ENCODE measurements at places on chromosomes 12 and 14.

- DNase-seq = no peak
These were observed 1145.2 kb downstream of the AACS start for GRCh38 chr12:126210448-126210847.

- DNase-seq = no peak
These were observed 373.5 kb upstream of the CLEC14A start for GRCh38 chr14:38629412-38629811.

GRCh38 chr12:113261847-113262470 is 40.7 kb downstream of the TPCN1 start:
- no peak for DNase-seq

DNA sequence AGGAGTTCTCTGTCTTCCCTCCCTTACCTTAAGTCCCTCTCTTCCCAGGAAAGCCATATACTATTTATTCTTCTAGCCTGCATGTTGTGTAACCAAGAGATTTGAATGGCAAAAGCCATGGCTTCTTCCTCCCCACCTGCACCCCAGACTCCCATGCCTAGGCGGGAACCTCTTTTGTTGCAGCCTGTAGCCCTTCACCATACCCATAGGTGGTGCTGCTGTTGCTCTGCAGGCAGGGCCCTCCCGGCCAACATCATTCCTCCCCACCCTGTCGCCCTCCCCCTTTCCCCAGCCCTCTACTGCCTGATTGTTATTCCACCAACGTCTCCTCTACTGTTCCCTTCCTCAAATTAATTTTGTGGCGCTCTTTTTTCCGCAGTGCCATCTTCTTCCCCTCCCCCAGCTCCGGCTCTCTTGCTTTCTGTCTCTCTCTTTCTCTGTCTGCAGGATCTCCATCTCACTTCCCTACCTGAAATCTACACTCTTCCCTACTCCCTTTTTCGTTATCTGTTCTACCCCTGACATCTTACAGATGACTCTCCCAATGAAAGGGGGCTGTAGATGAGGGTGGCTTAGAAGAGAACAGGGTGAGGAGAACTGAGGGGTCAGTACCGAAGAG is 13.8 kb downstream of the NGDN start:
- DNase-seq = no peak

GRCh38 chr12:20439626-20440025 is 71.3 kb downstream of the PDE3A start:
- DNase-seq = no peak

- no peak for DNase-seq
These were observed 57.3 kb downstream of the TTC7B start for GRCh38 chr14:90758959-90759358.

DNA sequence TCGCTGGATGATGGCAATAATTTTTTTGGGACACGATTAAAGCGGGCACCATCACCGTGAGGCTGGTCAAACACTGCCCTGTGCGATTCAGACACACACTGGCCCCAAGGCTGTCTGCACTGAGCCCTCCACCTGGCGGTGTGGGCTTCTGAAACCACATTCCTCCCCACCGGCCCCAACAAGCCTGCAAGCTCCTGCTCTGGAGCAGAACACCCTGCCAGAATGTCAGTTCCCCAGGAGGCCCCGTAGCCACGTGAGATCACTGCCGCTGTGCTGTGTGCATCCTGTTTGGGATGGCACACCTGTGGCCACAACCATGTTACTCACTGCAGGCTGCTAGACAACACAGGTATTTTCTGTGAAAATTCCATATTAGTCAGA is 7.9 kb downstream of the GSC start:
- no peak for DNase-seq

- DNase-seq = no peak
These were observed 5.3 kb downstream of the EIF2S1 start for GRCh38 chr14:67365476-67365875.

DNA sequence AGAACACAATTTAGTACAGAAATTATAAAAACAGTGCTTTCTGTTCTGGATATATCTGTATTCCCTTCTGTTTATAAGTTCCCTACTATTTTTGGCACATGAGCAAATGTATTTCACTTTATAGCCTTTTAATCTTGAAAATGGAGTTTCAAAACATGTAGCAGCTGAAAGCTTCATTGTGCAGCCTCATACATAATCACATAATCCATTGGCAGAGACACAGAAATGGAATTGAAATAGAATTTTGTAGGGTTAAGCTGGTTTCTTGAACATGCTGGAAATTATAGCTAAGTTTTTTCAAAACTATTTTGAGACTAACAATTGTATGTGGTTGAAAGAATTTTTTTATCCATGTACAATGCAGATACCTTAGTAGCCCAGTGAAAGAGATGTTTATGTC is 614.3 kb upstream of the MDGA2 start:
- DNase-seq = no peak

DNA sequence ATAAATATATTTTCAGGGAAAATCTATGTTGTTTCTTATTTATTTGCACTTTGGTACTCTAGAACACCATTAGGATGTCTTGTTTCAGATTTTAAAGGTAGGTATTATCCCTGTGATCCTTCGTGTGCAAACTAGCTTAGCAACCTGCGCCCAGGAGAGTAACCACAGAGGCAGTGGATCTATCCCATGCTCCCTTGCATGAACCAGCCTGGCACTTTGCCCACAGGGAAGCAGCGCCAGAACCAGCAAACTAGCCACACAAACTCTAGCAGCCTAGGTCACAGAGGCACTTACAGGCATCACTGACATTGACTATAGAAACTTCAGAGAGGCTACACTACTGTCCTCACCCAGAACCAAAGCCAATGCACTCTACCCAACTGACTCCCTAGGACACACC is 76.1 kb downstream of the TSHR start:
- DNase-seq = no peak

- no peak for DNase-seq
These were observed 119.1 kb upstream of the FAR2 start for GRCh38 chr12:29030006-29030405.

DNA sequence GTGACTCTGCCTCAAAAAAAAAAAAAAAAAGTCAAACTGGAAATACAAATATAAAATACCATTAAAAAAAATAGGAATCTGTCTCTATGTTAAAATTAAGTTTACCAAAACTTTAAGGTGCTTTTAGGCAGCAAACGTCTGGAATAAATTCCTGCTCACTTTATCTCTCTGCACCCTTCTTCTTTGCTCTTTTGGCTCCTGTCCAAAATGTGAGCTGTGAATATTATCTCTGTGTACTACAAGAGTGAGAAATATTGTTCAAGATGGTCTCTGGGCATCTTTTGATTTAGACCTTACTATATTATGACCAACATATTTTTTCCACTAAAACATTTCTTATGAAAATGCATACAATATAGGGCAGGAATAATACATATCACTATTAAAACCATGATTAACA is 63.7 kb downstream of the PUS7L start:
- DNase-seq = no peak

- no peak for DNase-seq
These were observed 340.5 kb downstream of the FUT8 start for GRCh38 chr14:65753061-65753460.

- DNase-seq = no peak
These were observed 368.0 kb downstream of the ALG10 start for GRCh38 chr12:34390171-34390841.

- no peak for DNase-seq
These were observed 243.7 kb downstream of the MED13L start for GRCh38 chr12:116033765-116034164.

GRCh38 chr12:16437926-16438325 is 90.5 kb downstream of the MGST1 start:
- DNase-seq = no peak

DNA sequence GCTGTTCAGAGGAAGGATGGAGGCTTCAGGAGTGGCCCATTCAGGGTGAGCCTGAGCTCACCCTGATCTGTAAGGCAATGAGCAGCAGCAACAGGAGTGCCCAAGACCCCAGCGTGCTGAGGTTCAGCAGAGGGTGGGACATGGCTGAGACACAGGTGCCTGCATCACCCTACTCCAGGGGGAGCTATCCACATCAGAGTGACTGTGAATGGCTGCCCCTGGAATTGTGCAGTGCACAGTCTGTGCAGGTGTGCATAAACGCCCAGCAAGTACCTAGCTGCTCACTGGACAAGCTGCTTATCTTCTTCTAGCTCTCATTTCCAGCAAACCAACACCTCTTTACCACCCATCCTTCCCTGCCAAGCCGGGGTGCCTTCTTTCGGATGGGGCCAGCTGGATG is 140.6 kb upstream of the PRMT8 start:
- no peak for DNase-seq

- no peak for DNase-seq
These were observed 96.2 kb downstream of the PLBD1 start for GRCh38 chr12:14471497-14471896.

- DNase-seq = no peak
These were observed 21.7 kb downstream of the TRAF3 start for GRCh38 chr14:102798926-102799325.

DNA sequence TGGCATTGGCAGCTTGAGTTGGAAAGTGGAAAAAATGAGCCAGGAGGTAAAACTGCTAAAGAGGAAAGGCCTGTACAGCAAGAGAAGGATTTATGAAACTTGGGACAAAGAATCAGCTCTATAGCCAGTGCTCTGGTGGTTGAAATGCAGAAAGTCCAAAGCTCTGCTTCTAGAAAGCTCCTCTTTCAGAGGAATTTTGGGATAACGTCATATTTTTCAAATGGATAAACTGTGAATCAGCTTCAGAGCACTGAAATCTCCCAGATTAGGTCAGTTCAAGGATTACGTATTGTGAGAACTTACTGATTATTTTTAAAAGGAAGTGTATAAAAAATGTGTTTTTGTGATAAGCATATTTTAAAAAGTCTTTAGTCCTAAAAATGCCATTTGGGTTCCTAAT is 203.1 kb upstream of the CNOT2 start:
- no peak for DNase-seq

- no peak for DNase-seq
These were observed 18.6 kb upstream of the GPATCH2L start for GRCh38 chr14:76133103-76133502.

GRCh38 chr14:67493092-67493717 is 4.7 kb upstream of the TMEM229B start:
- DNase-seq = no peak

DNA sequence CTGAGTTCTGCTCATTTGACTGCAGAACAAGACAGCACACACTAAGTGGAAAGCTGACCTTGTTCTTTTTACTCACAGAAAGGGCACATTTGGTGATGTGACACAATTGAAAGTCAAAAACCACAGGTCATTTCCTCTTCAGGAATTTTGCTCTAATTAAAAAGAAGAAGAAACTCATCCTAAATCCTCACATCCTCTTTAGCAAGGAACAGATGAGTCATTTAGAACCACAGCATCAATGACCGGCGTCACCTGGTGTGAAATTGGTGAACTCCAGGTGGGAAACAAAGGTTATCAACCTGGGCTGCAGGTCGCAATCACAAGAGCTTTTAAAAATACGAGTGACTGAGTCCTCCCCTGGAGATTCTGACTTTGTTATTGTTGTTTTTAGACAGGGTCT is 2.9 kb upstream of the RNU6-8 start:
- no peak for DNase-seq

- no peak for DNase-seq
These were observed 57.2 kb upstream of the ZDHHC17 start for GRCh38 chr12:76706761-76707160.

GRCh38 chr14:104262515-104263514 is 124.4 kb downstream of the KIF26A start:
- DNase-seq = no peak

DNA sequence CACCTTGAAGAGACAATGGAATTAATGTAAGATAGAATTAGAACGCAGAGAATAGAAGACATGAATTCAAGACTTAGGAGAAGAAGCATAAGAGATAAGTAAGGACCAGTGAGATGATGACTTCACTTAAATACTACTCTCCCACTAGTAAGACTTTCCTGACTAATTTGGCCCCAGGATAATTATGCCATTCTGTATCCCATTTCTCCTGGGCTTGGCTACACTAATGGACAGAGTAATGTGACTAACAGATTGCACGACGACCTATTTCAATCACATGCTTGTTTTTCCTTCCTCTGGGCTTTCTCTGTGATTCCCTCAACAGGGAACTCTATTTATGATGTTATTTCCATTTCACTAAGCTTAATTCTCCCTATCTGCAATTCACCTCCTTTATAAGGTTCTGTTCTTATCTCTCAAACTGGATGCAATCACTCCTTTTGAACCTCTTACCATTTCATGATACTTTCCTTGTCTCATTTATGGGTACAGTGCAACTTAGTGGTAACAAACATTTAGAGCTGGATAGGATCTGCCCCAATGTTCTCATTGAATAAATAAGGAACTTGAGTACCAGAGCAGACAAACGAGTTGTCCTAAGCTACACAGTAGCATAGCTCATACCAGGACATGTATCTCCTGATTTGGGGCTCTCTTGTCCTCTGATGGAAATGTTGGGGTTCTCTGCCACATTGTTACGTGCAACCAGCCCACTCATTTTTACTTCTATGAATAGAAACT is 102.7 kb downstream of the BTG1 start:
- DNase-seq = no peak

DNA sequence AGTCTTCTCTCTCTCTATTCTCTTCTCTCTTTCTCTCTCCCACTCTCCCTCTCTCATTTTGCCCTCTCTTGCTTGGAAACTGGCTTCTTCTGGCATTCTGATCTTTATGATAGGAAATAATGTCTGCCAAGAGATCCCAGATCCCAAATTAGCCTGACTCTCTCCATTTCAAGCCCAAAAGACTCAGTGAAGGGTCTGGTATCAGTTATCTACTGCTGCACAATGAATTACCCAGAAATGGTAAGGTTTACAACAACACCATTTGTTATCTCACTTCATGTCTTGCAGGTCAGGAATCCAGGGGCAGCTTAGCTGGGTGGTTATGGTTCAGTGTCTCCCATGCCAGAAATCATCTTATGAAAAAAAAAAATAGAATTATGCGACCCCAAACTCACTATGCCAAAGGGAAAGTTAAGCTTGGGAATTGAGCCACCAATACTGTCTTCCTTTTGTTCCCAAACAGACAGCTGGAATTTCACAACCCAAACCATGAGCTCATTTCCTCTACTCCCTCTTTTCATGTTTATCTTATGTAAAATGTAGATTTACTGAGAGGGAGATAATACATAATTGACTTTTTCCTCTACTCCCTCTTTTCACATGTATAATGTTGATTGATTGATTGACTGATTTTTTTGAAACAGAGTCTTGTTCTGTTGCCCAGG is 67.8 kb upstream of the FICD start:
- DNase-seq = no peak

GRCh38 chr14:103418481-103418818 is 33.2 kb downstream of the MARK3 start:
- no peak for DNase-seq

- no peak for DNase-seq
These were observed 7.8 kb upstream of the CAMKK2 start for GRCh38 chr12:121304306-121304705.

GRCh38 chr12:33581613-33582122 is 142.0 kb upstream of the SYT10 start:
- DNase-seq = no peak

- no peak for DNase-seq
These were observed 63.6 kb downstream of the TTLL5 start for GRCh38 chr14:75724414-75725204.

DNA sequence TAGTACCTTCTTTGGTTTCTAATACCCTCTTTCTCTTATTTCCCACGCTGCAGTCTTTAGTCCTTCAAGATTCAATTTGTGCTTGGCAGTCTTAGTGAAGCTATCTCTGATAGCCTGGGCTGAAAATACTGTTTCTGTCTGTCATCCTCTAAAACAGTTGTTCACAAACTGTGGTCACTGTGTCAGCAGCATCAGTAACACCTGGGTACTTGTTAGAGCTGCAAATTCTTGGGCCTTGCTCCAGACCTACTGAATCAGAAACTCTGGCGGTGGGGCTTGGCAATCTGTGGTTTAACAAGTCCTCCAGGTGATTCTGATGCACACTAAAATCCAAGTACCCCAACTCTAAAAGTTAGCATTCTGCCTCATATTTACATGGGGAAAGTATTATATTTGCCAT is 217.5 kb upstream of the SEL1L start:
- DNase-seq = no peak
